Activated CD4-positive, alpha-beta T cell treated with anti-CD3 and anti-CD28 coated beads for 1 hour (primary cell): ENCODE measurements at places on chromosomes 1 and 21.

DNA sequence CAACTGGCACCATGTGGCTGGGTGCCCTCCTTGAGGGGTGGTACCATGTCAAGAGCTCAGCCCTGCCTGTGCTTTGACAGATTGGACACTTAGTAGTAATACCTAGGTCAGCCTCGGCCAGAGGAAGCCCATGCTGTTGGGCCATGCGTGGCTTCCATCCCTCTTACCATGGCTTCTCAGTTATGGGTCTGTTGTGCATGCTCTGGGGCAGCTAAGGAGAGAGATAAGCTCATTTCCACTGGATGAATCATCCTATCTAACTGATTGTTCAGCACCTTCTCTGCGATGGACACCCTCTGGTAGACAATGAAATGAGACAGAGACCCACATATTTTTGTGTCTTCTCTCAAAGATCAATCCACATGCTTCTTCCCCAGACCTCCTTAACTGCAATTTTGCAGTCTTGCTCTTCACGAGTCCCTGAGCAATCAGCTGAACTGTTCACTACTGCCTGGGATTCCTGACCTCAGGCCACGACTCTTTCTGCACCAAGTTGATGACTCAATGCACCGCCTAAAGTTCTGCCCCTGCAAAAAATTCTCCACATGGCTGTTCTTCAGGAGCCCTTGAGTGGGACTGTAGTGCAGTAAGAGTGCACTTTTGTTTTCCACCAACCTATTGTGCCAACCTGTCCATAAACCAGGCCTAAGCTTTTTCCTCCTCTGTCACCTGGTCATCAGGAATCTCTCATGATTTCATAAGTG is 6.9 kb upstream of the TRIM62 start:
- DNase-seq, result no peak

DNA sequence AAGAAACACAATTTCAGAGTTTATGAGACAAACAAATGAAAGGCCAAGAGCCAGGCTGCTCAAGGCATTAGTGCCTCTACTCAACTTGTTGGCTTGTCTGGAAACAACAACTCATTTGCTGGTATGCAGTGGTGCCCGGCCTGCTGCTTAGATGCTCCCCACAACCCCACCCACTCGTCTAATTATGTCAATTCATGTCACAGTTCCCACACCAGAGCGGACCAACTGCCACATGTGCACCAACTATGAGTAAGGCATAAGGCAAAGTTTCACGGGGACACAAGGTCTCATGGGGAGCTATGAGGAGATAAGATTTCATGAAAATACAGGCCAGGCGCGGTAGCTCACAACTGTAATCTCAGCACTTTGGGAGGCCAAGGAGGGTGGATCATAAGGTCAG is 34.5 kb upstream of the LRRC38 start:
- no peak for DNase-seq

DNA sequence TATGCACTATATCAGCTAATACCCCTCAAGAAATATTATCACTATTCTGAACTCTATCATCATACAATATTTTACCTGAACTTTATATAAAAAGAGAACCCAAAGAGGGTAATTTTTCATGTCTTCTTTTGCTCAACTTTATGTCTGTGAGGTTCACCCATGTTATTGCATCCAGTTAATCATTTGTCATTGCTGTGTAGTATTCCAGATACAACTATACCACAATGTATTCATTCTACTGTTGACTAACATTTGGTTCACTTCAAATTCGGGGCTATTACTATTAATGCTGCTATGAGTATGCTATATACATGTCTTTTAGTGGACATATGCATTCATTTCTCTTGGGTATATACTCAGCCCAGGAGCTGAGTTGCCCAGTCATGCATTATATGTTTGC is 21.0 kb upstream of the DLGAP3 start:
- DNase-seq, result no peak

GRCh38 chr1:66294707-66295370 is 239.1 kb upstream of the SGIP1 start:
- DNase-seq, result no peak

GRCh38 chr1:224683936-224684335 is 67.8 kb downstream of the CNIH3 start:
- no peak for DNase-seq

GRCh38 chr1:226951286-226952117 is 11.4 kb downstream of the COQ8A start:
- DNase-seq, result no peak
